Forelimb muscle (tissue), 1 donor: ENCODE measurements at places on chromosomes 13 and 19. TPM values are rescaled to one million over a fixed set of nuclear protein-coding genes. Genes with fewer than 3 reads are reported as not detected.

DNA sequence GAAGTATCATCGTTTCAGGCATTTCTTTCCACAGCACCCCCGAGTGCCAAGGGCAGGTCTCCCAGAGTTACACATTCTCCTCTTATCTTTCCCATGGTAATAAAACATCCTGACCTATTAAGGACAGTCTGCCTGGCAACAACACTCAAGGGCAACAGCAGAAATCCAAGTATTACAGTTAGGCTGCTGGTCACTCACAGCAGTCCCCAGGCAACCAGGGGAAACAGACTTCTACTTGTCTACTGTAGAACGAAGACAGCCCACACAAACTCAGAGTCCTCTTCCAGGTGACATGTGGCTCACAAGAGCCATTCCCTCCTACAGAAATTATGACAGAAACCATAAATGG lies 24.3 kb downstream of the RCBTB1 start:
- DNase-seq, result no peak

DNA sequence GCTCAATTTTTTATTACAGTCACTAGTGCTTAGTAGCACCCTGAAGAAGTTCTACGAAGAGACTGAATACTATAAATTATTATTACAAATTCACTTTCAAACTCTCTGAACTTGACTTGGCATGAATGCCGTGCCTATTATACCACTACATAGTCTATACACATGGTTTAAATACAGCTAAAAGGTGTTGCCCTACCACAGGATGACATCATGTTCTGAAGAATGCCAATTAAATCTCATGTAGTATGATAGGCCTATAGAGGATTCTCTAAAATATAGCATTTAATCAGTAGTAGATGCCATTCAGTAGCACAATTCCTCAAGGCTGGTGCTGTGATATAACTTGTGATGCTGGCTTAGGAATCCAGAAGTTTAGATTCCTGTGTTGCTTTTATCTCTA lies 16.7 kb upstream of the POSTN start:
- no peak for DNase-seq

DNA sequence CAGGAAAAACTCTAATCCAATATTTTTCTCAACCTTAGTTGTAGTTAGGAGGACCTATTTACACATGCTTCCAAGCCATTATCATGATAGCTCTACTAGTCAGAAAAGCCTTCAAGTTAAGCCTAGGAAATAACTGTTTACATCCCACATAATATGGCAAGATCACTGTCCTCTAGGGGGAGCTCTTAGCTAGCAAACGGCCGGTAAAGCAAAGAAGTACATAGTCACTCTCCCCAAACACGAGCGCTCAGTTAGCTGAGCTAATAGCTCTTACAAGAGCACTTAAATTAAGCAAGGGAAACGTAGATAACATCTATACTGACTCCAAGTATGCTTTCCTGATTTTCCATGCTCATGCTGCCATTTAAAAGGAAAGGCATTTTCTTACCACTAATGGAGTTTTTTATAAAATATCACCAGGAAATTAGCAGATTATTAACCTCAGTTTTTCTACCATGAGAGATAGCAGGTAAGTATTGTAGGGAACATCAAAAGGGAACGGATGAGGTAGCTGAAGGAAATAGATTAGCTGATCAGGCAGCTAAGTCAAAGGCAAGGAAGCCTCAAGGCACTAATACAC lies 100.6 kb upstream of the PABPC3 start:
- DNase-seq, result peak; percentile 28

- no peak for DNase-seq
Observed at GRCh38 chr19:56141417-56141993, 418 bp downstream of the ZNF444 start.

GRCh38 chr13:54029720-54030119 lies 1001.1 kb downstream of the OLFM4 start:
- no peak for DNase-seq

GRCh38 chr13:79458436-79458835 lies 22.5 kb upstream of the NDFIP2 start:
- DNase-seq, result no peak

DNA sequence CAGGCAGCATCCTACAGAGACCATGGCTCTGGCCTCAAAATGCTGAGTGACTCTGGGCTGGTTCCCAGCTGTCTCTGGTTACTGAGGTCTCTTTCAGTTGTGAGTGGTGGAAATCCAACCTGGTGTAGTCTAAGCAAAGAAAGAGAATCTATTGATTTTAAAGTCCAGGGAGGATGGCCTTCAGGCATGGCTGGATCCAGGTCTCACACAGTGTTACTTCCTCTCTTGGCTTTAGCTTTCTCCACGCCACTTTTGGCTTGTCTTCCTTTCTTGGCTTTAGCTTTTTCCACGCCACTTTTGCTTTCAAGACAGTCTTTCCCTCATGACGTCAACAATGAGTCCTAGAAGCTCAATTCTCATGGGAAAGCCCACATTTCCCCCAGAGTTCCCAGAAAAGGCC lies 4.1 kb downstream of the CYP4F3 start:
- DNase-seq, result no peak

- DNase-seq, result no peak
Observed at GRCh38 chr19:34179066-34179465, 6.8 kb downstream of the LSM14A start.

GRCh38 chr19:45296355-45296754 lies 26.3 kb downstream of the CKM start:
- no peak for DNase-seq

DNA sequence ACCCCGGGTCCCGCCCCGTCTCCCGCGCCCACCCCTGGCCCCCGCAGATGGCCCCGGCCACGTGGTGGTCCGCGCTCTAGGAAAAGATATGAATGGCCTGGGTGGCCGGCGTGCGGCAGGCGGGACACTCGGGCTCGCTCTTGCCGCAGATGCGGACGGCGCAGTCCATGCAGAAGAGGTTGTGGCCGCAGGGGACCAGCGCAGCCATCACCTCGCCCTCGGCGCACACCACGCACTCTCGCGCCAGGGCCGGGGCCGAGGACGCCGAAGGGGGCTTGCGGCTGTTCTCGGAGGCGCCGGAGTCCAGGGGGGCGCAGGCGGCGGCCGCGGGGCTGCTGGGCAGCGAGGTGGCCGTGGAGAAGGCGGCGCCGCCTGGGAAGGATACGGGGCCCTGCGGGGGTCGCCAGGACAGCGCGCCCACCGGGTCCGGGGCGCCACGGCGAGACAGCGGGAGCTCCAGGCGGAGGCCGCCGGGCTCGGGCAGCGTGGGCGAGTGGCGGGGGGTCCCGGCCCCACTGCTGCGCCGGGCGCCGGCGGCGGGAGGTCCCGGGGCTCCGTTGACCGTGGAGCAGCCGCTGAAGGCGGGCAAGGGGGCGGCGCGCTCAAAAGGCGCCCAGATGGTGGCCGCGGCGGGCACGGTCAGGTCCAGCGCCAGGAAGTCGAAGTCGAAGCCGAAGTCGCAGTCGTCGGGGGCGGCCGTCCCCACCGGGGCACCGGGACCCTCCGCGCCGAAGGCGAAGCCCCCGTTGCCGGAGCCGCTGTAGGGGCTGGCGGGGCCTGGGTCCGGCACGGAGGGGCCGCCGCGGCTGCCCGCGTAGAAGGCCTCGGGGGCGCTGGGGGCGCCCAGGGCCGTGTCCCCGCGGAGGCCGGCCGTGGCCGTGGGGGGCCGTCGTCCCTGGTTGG lies 12.4 kb downstream of the MEX3D start:
- no peak for DNase-seq

DNA sequence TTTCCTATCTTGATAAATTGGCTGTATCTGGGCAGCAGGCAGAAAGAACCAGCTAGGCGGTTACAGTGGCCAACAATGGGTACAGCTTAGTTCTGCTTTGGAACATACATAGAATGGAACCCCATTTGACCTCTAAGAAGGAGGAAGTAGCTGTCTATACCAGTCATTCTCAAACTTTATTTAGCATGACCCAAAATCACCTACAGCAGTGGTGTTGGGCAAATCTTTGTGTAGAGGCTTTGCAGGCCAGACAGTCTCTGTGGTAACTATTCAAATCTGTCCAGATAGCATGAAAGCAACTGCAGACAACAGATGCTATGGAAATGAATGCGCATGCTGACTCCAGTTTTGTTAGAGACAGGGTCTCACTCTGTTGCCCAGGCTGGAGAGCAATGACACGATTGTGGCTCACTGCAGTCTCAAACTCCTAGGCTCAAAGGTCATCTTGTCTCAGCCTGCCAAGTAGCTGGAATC lies 12.0 kb upstream of the KCNC3 start:
- DNase-seq, result no peak

DNA sequence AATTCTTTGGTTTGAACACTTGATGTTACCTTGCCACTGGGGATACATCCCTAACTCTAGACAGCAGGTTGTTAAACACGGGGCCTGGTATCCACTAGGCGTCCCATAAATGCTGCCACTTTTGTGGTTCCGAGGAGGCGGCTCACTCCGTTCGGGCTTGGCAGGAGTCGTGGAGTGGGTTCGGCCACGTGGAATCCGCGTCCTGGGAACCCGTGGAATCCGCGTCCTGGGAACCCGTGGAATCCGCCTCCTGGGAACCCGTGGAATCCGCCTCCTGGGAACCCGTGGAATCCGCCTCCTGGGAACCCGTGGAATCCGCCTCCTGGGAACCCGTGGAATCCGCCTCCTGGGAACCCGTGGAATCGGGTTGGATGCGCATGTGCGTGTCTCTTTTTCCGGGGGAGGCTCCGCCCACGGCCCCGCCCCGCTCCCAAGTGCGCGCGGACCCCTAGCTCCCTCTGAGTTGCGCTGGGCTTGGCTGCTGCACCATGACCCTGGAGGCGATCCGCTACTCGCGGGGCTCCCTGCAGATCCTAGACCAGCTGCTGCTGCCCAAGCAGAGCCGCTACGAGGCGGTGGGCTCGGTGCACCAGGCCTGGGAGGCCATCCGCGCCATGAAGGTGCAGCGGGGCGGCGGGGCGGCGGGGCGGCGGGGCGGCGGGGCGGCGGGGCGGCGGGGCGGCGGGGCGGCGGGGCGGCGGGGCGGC lies at the start of gene MRI1:
MRI1 (plus strand) TSS at position 422 of the 707 bp plus-strand sequence; CDS start at position 489, 67 bp downstream.
- DNase-seq, result no peak

- no peak for DNase-seq
Observed at GRCh38 chr19:56134654-56134921, 6.5 kb upstream of the ZNF444 start.

DNA sequence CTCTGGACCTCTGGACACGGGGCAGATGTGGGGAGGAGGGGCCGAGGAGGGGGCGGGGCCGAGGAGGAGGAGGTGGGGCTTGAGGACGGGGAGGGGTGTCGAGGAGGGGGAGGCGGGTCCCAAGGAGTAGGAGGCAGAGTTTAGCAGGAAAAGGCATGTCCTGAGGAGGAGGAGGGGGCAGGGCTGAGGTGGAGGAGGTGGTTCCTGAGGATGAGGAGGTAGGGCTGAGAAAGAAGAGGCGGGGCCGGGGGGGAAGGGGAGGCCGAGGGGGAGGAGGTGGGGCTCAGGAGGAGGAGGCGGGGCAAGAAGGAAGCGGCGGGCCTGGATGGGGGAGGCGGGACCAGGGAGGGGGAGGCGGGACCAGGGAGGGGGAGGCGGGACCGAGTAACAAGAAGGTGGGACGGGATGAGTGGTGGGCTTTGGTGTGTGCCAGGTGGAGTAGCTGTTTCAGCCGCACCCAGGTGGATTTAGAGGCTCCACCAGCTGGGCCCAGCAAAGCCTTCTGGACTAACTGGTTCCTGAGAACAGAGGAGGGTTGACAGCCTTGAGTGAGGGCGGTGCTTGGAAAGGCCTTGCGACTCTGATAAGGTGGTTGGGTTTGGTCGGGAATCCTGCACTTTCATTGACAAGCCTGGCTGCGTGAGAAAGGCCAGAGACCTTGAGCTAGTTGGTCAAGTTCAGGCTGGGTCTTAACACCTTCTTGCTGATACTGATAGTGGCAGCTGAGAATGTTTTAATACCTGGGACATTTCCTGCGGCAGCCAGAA lies 7.7 kb downstream of the TECR start:
- no peak for DNase-seq

DNA sequence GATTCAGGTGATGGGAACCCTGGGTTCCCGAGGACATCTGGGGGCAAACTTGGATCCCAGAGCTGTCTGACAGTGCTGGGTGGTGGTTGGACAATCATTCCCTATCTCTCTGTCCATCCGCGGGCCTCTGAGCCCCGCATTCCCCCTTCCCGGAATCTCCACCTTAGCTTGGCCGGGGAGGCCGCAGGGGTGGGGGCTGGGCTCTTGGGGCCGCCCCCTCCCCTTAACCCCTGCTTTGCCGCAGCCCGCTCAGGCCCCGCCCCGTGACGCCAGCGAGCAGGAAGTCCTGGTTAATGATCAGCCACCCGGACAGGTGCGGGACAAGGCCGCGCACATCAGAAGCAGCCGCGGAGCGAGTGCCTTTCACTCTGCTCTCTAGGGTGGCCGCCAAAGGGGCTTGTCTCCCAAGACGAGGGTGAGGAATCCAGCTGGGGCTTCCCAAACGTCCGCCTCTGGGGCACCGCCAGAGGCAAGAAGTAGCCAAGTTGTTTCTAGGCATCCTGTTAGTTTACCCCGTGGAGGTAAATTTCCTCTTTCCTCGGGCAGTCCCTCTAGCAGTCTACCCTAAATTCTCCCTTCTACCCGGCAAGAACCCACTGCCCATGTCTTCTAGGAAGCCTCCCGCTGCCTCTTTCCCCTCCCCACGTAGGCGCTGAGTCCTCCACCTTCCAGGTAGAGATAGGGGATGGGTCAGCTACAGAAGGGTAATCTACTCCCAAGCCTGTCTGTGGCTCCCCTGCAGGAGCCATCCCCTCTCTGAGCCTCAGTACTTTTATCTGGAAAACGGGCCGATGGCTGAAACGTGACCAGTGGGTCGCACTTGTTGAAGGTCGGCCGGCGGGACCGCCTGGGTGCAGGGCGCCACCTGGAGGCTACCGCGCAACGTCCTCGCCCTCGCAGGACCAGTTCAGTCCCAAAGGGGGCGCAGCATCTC lies 3.0 kb downstream of the IRF2BP1 start:
- DNase-seq, result no peak

DNA sequence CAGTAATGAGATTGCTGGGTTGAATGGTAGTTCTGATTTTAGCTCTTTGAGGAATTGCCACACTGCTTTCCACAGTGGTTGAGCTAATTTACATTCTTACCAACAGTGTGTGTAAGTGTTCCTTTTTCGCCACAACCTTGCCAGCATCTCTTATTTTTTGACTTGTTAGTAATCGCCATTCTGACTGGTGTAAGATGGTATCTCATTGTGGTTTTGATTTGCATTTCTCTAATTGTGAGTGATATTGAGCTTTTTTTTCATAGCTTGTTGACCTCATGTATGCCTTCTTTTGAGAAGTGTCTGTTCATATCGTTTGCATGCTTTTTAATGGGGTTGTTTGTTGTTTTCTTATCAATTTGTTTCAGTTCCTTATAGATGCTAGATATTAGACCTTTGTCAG lies 245.0 kb downstream of the MTUS2 start:
- no peak for DNase-seq

Gene TPTE2
- not detected for polyA plus RNA-seq

Gene CAPN12
- polyA plus RNA-seq, result 0.92 TPM

Gene CFAP97D2
- not detected for polyA plus RNA-seq

Gene KLF1
- polyA plus RNA-seq, result 0.42 TPM

Gene ALOX5AP
- polyA plus RNA-seq, result 4.3 TPM

Gene ZNF790
- 7.4 TPM for polyA plus RNA-seq

Gene KISS1R
- polyA plus RNA-seq, result not detected

Gene GPR18
- polyA plus RNA-seq, result 0.14 TPM

Gene ZNF382
- 10.8 TPM for polyA plus RNA-seq

Gene ZNF865
- 7.6 TPM for polyA plus RNA-seq

Gene SCAMP4
- 27.1 TPM for polyA plus RNA-seq
